ENCODE measurements at places on chromosomes 16 and 17. TPM values are rescaled to one million over a fixed set of nuclear protein-coding genes. Genes with fewer than 3 reads are reported as not detected.

Gene KRTAP4-3
- total RNA-seq = not detected

Gene ZACN
- not detected for total RNA-seq

Gene TBC1D3H
- not detected for total RNA-seq

Gene FBXO39
- not detected for total RNA-seq

Gene HEATR9
- not detected for total RNA-seq

Gene PPP1R27
- total RNA-seq = not detected

Gene CTDNEP1
- total RNA-seq = 34.1 TPM

Gene EZH1
- total RNA-seq = 68.9 TPM
